NCI-H748 treated with DMSO at 0.1 percent for 48 hours (cell line): ENCODE measurements at places on chromosomes 4 and X.
A peak's percentile ranks its signal among the peaks of the same experiment; 100 is the strongest.

DNA sequence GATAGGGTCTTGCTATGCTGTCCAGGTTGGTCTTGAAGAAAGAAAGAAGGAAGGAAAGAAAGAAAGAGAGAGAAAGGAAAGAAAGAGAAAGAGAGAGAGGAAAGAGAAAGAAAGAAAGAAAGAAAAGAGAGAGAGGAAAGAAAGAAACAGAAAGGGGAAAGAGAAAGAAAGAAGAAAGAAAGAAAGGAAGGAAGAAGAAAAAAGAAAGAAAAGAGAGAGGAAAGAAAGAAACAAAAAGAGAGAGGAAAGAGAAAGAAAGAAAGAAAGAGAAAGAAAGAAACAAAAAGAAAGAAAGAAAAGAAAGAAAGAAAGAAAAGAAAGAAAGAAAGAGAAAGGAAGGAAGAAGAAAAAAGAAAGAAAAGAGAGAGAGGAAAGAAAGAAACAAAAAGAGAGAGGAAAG, 95.8 kb upstream of the SHOX start:
- no peak for DNase-seq

DNA sequence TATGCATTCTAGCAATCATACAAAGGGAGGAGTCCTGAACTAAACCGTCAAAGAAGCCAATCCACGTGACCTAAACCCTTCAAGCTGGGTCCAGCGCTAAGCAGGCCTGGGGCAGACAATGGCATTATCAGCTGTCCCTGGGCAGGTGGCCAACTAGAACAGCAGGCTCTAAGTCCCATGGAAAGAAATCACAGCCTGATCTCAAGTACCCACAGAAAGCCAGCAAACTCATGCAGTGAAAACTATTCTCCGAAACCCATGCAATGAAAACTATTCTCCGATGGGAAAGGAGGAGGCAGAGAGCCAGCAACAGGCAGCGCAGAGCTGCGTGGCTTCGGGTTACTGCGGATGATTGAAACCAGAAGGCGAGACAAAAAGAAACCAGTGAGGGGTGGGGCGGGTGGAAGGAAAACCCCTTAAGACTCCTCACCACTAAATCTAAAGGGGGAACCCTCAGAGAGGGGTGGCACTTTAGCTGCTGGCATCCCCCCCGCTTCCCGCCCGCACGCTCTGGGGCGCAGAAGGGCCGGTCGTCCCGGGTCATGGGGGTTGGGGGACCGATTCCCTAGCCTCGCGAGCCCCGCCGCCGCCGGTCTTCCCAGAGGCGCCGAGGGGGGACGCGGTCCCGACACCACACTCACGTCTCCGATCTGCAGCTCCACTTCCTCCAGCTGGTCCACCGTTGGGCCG, 567 bp downstream of the C4orf46 start:
- DNase-seq, result peak; percentile 34

DNA sequence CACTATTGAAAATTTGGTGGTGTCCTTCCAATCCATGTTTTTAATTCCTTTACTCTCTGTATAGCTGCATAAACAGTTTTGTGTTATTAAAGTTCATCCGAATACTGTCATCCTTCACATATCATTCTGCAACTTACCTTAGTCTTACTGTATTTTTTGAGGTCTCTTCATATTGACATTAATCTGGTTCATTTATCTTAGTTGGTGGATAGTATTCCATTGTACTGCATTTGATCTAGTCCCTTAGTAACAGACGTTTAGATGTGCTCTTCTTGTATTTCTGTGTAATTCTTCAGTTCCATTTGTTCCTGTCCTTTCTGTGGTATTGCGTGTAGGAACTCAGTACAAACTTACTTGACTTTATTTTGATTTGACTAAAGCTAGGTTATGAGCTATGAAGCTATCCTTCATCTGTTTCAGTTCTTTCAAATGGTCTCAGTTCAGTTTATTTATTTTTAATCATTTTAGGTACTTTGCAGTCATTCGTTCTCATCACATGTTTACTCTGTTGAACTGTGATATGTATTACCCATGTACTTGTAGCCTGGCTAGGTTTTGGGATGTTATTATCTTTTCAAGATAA, 41.3 kb downstream of the RAPGEF2 start:
- no peak for DNase-seq

DNA sequence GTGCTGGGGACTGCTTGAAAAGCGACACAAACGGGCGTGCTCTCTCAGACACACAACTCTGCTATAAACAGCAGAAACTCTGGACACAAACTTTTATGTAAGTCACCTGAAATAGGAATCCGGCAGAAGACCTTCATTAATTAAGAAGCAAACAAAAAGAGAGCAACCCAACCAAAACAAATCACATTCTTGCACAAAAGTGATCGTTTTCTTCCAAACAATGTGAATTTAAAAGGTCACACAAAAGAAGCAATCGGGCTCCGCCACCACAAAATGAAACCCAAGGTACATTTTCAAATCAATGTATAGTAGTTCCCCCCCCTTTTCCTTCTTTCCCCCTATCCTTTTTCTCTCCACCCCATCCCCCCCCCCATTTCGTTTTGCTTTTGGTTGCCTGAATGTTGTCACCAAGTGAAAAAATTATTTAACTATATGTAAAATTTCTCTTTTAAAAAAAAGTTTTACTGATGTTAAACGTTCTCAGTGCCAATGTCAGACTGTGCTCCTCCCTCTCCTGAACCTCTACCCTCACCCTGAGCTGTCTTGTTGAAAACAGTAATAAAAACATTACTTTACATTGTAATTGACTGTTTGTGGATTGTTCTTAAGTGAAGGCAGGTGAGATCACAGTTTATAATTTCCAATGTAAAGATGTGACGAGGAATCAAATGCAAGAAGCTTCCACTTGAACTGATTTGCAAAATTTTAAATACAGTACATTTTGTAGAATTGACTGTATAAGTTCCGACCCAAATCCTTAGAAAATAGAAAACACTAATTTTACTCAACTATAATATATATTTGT, 2.4 kb downstream of the MAB21L2 start:
- DNase-seq, result no peak

DNA sequence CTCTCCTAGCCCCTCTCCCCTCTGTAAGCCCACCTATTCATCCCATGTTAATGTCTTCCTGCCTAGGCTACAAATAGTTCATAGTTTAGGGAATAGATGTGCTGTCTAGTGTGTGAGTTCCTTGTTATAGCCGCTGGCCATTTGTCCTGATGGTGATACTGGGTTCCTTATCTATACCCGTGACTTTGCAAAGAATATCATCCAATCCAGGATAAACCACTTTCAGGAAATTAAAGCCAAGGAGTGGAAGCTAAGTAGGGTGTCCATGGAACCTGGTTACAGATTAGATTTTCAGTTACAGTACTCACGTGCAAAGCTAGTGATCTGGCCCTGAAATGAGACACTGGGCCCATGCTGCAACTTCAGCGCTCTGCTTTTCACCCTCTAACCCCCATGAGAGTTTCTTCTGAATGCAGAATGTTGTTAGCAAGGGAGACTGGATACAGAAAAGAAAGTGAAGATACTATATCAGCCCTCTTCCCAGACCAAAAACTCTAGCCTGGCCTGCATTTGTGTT, 111.4 kb downstream of the TMEM164 start:
- no peak for DNase-seq

DNA sequence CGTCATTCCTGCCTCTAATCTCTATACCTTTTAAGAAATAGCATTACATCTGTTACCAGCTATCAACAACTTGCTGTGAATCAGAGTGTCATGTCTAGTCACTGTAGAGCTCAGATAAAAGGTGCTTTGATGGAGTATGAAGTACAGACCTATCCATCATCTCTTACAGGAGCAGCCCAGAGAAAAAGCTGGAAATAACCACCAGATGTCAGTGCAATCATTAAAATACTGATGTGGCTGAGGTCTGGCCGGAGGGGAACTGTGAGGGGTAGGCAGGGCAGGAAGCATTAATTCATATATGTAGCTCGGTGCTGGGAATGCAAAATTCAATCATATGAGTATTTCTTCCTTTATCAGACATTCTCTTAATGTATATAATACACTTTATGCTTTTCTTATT, 100.6 kb downstream of the AKAP4 start:
- no peak for DNase-seq

DNA sequence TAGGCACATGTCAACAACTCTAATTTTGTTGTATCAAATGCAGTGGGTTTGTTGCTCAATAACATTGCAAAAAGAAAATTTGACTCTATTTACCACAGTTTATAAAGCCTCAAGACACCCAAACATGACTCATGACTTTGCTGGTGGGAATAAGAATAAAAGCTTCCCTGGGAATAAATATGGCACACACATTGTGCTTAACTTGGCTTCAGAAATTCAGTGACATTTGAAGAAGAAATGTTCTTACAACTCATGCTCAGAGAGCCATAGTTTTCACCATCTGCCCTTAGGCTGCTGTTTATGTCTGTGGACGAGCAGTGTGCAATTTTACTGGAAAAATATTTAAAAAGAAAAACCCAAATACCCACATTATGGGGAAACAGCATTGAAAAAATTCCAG, 60.9 kb downstream of the SPATA18 start:
- DNase-seq, result no peak

DNA sequence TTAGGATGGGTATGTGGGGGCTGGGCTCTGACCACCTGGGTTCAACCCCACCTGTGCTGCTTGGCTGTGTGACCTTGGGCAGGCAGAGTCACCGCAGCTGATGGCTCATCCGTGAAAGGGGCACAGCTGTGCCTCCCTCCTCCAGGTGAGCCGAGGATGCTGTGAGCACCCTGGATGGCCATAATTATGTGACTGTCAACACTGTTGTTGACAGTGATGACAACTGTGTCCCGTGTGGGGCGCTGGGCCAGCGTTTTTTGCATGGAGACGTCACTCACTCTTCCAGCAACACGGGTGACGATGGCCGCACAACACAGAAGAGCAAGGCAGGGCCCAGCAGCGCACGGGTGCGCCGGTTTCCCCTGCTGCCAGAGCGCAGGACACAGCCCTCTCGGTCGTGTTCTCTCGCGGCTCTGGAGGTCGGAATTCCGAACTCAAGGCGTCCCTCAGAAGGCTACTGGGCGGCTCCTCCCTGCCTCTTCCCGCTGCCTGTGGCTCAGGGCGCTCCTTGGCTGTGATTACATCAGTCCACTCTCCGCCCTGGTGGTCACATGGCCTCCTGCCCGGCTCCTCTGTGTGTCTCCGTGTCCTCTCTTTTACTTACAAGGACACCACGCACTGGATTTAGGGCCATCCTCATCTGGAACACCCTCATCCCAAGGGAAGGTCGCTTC, 1.3 kb downstream of the SH3TC1 start:
- DNase-seq, result no peak

- no peak for DNase-seq
Observed at GRCh38 chrX:133375615-133376340, 39.5 kb downstream of the GPC4 start.

GRCh38 chr4:137090951-137091350, 441.3 kb downstream of the PCDH18 start:
- DNase-seq, result no peak

DNA sequence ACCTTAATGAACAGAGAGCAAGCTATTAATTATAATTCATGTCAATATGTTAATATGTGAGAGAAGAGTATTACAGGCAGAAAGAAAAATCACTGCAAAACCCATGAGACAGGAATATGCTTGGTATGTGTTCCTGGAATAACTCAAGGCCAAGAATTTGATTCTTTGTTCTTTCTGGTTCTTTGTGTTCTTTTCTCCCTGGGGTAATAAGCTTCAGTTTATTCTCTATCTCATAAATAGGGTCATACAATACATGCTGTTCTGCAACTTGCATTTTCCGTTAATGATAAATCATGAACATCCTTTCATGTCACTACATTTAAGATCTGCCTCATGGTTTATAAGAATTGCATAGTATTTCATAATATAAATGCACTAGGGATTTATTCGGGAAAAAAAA, 16.8 kb upstream of the THOC2 start:
- DNase-seq, result no peak

GRCh38 chr4:89410687-89411086, 103.1 kb upstream of the GPRIN3 start:
- DNase-seq, result no peak

DNA sequence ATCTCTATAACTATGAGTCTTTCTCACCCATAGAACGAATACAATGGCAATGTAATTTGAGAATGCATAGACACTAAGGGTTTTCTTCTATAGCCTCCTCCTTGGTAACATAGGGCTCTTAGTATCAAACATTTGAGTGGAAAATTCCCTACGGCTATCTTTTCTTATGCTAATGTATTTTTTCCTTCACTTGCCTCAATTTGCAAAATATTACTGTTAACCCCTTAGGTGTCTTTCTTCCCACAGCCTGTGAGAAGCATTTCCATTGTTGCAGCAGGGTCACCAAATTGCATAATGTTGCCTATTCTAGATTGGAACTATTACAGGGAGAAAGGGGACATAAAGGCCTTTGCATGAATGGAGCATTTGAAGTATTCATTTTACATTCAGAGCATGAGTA, 140.5 kb upstream of the RAPGEF2 start:
- DNase-seq, result no peak

DNA sequence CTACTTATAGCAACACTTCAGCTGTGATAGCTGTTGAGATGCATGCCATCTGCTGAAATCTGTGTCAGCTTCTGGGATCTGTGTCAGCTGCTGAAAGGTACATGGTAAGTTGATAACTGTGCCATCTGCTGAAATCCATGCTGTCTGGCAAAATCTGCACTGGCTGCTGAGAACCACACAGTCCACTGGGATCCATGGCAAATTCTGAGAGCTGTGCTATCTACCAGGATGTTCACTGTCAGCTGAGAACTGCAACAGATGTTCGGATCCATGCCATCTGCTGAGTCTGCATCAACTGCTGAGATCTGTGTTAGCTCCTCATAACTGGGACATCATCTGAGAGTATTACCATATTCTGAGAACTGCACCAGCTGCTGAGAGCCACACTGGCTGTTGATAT, 430.5 kb upstream of the POU3F4 start:
- no peak for DNase-seq

DNA sequence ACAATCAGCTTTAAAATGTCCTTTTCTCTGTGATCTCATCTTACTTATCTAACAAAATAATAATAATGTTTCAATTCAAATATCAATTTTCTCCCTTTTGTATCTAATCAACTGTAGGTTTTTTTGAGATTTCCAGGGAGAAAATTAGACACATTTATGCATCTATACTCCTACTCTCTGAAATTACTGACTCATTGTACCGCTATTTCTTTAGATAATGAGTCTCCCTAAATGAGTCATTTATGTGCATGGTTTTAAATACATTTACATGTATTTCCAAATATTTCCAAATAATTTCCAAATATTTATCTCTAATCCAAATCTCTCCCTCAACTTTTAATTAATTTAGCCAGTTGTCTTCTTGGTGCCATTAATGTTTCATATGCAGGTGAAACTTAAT, 621.0 kb downstream of the TECRL start:
- DNase-seq, result no peak

DNA sequence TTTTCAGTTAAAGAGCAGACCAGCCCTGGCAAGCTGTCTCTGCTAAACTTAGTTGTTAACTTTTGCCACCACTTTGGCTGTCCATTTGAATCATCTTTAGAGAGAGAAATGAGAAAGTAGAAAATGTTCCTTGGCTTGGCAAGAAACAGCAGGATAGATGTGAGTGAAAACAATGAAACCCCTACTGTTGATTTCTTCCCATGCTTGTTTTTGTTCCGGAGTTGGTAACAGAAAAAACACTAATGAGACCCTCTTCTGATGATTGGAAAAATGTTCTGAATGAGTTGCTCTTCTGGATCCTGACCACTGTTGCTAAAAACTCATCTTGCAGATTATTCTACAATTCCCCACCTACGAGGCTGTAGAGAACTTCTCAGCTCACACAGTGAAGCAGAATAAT, 203.3 kb downstream of the MAPK10 start:
- DNase-seq, result no peak
